ENCODE measurements at places on chromosomes 13 and 19.

- no peak for DNase-seq
These were observed 22.4 kb upstream of the PLAUR start for GRCh38 chr19:43692385-43692784.

GRCh38 chr13:73870970-73871935, 263.0 kb downstream of the KLF12 start:
- no peak for DNase-seq

DNA sequence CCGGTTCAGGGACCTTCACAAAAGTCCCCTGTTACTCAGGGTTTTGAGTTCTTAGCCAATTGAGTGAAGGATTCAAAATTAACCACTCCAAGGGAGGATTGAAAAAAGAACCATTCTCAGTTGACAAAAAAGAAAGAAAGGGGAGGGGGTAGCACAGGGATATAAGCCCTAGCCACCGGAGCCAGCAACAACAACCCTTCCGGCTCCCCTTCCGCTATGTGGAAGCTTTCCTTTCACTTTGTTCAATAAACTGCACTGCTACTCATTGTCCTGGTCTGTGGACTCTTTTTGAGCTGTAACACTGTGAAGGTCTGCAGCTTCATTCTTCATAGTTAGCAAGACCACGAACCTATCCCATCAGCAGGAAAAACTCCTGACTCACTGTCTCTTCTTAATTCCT, 1488.1 kb upstream of the PRR20A start:
- no peak for DNase-seq

GRCh38 chr13:62920159-62920558, 1504.5 kb upstream of the PCDH20 start:
- DNase-seq = no peak

DNA sequence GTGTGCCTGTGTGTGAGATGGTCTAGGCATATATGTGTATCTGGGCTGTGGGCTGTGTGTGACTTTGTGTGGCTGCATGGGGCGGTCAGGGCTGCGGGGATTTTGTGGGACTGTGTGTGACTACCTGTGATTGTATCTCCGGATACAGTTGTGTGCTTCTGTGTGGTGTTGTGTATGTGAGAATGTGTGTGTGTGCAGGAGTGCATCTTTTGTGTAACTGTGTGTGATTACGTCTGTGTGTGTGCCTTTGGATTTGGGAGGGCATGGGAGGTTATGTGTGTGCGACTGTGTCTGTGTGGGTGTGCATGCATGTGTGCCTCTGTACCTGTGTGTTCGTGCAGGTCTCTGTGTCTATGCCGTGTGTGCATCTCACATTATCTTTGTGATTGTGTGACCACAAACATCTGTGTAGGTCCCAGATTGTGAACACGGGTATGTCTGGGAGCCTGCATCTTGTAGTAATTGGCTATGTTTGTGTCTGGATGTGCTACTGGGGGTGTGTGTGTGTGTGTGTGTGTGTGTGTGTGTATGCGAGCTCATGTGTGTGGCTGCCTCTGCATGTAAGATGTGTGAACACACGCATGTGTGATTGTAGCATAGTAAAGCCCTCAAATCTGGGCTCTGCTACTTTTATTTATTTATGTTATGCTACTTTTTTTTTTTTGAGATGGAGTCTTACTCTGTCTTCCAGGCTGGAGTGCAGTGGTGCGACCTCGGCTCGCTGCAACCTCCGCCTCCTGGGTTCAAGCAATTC, 7.6 kb downstream of the EHD2 start:
- no peak for DNase-seq

GRCh38 chr19:19404879-19405860, at the start of gene GATAD2A:
TSS of gene GATAD2A (plus strand) at chr19:19405675. CDS start at chr19:19465346, 59,671 bp downstream.
- DNase-seq = peak; percentile 29

- DNase-seq = no peak
These were observed 1.6 kb downstream of the HCN2 start for GRCh38 chr19:591099-591958.

GRCh38 chr13:38421590-38422560, 72.2 kb downstream of the UFM1 start:
- no peak for DNase-seq

DNA sequence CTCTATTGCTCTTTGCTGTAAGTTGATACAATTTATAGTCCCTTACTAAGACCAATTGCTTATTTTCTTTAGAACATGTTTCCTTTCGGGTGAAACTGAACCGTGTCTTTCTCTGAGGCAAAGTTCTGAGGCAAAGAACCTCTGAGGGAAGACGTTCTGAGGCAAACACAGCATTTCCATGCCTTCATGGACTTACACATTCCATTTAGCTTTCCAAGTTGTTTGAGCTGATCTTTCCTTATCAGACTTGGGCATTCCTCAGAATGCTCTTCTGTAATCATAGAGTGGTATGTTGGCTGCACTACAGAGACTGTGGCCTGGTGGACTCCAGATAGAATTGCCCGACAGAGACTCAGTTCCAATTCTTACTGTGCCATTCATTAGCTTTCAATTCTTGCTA, 579.1 kb downstream of the KCTD12 start:
- DNase-seq = no peak

GRCh38 chr19:35143231-35143715, at the start of gene FXYD7:
TSS of gene FXYD7 (plus strand) at chr19:35143255. CDS start at chr19:35143334, 79 bp downstream.
- DNase-seq = peak; percentile 17

DNA sequence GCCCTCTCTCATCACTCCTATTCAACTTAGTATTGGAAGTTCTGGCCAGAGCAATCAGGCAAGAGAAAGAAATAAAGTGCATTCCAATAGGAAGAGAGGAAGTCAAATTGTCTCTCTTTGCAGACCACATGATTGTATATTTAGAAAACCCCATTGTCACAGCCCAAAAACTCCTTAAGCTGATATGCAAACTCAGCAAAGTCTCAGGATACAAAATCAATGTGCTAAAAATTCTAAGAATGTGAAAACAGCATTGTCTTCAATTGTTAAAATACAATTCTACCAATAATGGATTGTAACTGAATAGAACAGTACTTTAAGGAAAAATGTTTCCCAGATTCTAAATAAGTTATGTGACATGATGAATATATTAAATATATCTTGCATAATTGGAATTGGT, 2269.2 kb upstream of the PCDH20 start:
- DNase-seq = no peak

GRCh38 chr19:17706750-17707181, 12.5 kb upstream of the MAP1S start:
- no peak for DNase-seq

GRCh38 chr13:49400755-49401659, 42.9 kb downstream of the CAB39L start:
- DNase-seq = no peak

DNA sequence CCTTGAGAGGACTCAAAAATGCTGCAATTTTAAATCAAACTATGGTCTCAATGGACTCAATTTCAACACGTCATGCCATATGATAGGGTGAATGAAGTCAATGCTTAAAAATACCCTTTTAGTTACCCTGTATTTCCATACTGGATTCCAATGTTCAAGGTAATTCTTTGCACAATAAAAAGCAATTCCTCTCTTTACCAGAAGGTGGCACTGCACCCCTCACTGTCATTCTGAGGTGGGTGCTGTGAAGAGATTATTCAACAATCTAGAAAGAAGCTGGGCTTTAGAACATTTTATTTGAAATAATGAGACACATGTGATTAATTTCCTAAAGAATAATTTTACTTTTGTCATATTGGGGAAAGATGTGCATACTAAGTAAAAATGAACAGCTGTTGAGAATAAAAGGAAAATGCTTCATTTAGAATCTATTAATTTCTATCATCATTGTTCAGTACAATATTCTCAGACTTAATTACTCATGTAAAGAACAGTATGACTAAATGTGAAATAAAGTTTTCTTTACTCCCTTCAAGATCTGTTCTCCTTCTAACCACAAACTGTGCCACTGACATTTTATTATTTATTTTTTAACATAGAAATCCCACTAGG, 789.1 kb downstream of the GPC5 start:
- DNase-seq = peak; percentile 51

GRCh38 chr19:33446330-33447293, 73.1 kb downstream of the CEBPG start:
- DNase-seq = no peak

DNA sequence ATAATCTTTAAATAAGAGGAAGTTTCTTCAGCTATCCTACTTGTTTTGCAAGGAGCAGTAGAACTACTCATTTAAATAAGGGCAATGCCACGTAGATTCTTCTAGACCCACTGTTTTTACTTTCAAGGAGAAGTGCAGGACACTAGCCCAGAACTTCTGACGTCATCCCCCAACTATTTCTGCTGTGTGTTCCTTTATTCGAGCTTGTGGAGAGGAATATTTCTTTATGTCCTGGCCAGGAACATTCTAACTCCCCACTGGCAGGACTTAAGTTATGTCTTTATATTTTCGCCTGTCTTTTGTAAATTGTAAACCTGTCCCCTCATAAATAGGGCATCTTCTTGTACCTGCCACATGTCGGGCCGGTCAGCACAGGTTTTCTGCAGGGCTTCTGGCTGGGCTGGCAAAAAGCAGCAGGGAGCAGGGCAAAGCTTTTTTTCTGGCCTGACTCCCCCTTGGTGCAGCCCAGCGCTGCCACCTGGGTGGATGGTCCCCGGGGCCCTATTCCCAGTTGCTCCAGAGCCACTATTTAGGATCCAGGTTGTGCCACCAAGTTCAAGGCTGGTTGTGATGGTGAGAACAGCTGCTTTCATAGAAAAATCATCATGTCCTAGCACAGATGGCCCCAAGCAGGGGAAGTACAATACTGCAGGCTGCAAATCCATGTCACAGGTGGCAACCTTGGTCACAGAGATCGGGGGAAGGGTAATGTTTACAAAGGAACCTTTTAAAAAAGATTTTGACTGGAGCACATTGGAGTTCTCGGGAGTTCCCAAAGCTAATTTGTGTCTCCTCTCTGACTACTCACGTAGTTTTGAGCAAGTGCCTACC, 1.8 kb downstream of the MBNL2 start:
- DNase-seq = peak; percentile 64

DNA sequence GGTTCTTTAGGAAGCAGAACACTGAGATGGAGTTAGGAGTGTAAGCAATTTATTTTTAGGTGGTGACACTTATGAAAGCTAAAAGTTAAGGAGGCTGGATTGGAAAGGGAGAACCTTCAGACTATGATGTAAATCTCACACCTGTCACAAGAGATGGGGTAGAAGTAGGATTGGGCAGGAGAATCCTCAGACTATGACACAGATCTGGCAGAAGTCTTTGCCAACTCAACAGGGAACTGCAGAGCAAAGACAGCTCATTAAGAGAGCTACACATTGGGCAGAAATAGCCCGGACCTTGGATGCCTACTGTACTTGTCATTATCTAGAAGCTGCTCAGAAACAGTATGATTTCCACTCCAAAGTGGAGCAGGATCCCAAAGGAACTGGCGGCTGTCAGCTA, 134.4 kb downstream of the DNAJC15 start:
- DNase-seq = no peak

GRCh38 chr19:20359933-20360720, 193.1 kb downstream of the ZNF486 start:
- no peak for DNase-seq

- no peak for DNase-seq
These were observed 436.8 kb downstream of the FGF14 start for GRCh38 chr13:101965096-101965495.

GRCh38 chr19:34375598-34375997, 10.6 kb downstream of the GPI start:
- no peak for DNase-seq

DNA sequence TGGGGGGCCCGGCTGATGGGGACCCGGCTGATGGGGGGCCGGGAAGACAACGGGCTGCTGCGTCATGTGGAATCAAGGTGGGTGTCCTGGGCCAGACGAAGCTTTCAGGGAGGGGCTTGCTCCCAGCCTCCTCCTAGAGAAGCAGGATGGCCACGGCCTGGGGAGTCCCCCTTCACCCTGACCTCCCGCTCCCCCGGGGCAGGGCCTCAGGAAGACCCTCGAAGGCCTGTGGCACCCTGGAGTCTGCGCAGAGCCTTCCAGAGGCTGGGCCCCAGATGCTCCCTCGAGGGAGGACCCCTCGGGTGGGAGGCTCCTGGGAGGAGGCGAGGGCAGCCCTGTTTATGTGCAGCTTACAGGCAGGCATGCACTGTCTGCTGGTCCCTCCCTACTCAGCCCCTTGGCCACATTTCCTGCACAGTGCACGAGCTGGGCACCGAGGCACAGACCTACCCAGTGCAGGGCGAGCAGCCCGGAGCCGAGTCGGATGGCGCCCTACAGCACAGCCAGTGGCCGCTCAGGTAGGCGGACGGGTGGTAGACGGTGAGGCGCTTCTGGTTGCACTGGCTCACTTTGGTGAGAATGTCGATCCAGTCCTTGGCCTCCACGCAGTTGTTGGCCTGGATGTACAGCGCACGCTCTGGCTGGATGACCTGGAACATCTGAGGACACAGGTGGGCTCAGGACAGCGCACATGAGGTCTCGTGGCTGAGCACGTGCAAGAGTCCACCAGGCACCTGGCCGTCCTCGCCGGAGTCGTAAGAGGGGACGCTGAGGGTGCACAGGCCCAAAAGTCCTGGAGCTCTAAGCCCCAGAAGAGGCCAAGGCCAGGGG, 22.4 kb upstream of the C13orf46 start:
- no peak for DNase-seq

- no peak for DNase-seq
These were observed 365.8 kb downstream of the MTUS2 start for GRCh38 chr13:29185926-29186325.

DNA sequence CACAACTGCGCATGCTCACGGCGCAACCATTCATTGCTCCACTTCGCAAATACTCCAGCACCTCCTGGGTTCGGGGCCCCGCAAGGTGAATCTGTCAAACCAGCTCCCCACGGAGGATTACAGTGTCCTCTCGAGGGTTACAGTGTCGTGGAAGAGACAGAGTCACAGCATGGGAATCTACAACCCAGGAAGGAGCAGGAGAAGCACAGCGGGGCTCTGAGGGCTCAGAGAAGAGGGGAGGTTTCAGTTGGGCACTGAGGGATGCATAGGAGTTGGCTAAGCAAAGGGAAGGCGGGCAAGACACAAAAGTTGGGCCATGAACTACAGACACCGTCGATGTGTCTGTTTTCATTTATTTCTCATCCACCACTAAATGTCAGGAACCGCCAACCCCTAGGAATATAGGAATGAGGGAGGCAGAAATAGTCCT, 1.0 kb upstream of the GTF2F1 start:
- DNase-seq = no peak

DNA sequence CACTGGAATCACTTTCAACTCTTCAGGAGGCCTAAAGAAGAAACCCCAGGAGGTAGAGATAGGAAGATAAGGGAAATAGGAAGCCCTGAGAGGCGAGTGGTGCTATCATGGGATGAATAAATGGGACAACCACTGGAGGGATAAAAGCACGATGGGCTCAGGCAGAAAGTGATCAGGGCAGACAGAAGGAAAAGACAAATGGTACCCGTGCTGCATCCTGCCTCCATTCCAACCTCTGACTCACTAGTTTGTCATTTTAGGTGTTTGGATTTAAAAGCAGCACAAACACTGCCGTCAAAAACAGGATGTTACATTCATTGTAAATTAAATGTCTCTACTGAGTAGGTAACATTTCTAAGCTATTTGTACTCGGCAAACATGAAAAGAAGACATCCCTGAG, 314.3 kb upstream of the HTR2A start:
- DNase-seq = no peak

DNA sequence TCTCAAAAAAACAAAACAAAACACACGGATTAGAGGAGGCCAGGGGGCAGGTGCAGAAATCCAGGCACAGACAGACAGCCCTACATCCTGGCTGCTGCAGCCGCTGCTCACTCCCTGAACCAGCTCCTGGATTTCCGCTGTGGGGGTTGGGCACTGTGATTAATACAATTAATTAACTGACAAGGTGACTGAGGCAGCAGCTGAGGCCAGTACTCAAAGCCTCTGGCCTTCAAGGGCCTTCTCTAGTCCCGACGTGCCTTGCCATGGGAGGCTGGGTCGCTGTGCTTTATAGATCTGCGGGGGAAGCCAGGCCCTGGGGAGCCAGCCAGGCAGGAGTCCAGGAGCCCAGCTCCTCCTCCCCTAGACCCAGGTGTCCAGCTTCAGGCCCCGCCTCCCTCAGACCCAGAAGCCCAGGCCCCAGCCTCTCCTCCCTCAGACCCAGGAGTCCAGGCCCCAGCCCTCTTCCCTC, 4.6 kb downstream of the NECTIN2 start:
- DNase-seq = no peak
